ENCODE measurements at places on chromosomes 2 and 18.

GRCh38 chr2:120206022-120206581 is 17.1 kb downstream of the TMEM185B start:
- DNase-seq, result no peak

DNA sequence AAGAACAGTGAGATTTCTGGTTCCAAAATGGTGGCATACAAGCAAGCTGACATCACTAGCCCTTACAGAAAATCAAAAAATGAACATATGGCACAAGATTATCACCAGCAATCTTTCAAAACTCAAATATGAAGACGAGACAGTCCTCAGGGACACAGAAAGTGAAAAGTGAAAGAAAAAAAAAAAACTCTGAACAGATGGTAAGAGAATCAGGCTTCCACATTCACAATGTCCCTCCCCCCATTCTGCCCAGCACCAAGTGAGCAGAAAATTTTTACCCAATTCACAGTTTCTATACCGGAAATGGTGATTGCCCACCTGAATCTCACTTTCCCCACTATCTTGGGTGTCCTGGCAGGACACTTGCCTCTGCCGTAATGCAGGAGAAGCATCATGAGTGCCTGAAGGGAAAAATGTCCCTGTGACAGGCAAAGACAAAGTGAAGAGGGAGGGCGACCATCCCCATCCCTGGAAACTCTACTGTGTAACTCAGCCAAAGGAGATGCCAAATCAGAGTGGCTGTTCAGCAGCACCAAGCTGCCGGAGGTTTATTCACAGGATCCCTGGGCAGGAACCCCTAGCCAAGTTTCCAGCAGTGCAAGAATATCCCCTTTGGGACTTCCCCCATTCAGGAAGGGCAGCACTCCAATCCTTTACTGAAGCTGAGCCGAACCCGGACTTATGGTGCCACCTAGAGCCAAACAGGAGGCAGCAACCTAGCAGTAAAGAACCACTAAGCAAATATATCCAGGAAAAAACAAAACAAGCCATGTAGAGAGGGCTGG is 312.2 kb downstream of the LRATD1 start:
- DNase-seq, result no peak

GRCh38 chr18:23921716-23922285 is 92.8 kb upstream of the TTC39C start:
- no peak for DNase-seq

GRCh38 chr2:97849881-97850528 is 136.6 kb downstream of the ZAP70 start:
- DNase-seq, result no peak

GRCh38 chr2:217725409-217725808 is 277.4 kb downstream of the TNS1 start:
- DNase-seq, result no peak

DNA sequence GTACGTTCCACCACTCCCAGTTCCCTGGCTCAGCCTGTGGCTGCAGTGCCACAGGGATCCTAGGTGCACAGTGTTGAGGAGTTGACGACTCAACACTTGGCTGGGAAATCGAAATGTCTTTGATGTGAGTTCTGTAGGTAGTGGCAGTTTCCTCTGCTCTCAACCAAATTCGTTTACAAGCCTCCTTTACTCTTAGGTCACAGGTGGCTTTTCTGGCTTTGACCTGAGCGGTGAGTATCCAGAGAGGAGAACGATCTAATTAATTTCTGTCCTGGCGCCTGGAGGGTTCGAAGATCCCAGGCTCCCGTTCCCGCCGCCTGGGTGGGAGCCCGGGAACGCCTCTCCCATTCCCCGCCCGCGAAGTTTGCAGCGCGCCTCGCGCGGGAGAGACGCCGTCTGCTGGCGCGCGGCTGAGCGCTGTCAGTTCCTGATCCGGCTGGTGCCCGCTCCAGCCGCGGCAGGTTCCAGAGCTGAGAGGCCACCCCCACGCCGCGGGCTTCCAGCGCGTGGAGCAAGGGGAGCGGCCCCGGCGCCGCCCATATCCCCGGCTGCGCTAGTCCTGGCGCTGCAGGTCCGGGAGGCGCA is at the start of gene LAMA3:
TSS of gene LAMA3 (plus strand) at position 423 of the 585 bp plus-strand sequence. CDS start 231 bp downstream, outside the sequence.
- DNase-seq, result peak; percentile 3

DNA sequence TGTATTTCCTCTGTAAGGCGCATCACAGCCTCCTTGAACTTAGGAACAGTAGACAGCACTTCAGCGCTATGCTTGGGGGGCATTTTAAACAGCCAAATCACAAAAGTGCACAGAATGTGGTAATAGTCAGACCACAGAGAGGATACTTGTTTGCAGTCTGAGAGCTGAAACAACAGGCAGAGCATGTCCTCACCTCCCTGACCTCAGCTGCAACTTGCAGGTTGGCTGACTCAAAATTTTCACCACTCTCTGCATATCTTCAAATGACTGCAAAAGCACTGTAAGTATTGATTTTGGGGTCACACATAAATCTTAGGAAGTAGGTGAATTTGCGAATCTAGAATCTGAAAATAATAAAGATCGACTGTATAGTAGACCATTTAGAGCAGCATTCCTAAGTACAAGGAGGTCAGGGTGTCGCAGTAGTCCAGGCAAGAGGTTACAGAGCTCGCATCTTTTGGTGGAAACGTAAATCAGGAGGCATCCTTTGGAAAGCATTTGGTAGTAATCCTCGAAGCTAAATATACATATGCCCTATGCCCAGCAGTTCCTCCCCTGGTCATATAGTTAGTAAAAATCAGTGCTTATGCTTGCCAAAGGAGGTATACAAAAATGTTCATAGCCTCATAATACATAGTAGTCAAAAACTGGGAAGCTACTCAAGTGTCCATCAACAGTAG is 108.2 kb upstream of the MYCN start:
- no peak for DNase-seq

- DNase-seq, result no peak
Observed at GRCh38 chr18:33923980-33924379, 300.7 kb downstream of the NOL4 start.

- DNase-seq, result no peak
Observed at GRCh38 chr2:241052677-241053360, 49.3 kb downstream of the MTERF4 start.

DNA sequence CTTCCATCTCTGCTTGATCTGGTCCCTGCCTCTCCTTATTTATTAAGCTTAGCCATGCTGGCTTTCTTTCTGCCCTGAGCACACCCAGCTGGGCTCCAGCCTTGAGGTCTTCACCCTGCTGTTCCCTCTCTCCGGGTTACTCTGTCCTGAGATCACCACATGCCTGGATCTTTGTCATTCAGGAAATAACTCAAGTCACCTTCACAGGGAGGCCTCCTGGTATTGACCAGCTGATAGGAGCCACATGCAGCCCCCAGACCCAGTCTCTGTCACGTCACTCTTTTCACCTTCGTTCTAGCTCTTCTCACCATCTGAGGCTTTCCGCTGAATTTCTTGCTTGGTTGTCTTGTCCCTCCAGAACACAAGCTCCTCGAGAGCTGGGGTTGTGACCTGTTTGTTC is 114.4 kb downstream of the TSN start:
- no peak for DNase-seq

DNA sequence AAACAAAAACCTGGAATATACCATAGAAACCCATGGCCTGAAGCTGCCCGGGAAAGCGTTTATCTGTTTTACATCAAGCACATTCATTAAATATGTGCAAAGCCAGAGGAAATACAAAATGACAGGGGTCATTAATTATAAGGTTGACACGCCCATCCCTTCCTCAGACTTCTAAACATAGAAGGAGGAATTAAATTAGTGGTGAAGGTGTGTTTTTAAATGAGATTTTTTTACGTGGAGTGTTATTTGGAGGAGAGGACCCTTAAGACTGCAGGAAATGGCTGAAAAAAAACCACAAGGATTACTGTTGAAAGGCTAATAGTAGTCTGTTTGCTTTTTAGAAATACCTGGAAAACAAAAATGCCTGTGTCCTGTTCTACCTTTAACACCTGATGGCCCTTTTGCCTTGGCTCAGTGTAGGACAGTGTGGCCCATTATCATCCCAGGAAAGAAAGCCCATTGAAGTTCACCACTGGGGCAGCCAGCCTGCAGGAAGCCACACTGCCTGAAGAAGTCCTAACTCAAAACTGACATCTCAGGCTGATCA is 123.2 kb downstream of the EPHA4 start:
- DNase-seq, result no peak

DNA sequence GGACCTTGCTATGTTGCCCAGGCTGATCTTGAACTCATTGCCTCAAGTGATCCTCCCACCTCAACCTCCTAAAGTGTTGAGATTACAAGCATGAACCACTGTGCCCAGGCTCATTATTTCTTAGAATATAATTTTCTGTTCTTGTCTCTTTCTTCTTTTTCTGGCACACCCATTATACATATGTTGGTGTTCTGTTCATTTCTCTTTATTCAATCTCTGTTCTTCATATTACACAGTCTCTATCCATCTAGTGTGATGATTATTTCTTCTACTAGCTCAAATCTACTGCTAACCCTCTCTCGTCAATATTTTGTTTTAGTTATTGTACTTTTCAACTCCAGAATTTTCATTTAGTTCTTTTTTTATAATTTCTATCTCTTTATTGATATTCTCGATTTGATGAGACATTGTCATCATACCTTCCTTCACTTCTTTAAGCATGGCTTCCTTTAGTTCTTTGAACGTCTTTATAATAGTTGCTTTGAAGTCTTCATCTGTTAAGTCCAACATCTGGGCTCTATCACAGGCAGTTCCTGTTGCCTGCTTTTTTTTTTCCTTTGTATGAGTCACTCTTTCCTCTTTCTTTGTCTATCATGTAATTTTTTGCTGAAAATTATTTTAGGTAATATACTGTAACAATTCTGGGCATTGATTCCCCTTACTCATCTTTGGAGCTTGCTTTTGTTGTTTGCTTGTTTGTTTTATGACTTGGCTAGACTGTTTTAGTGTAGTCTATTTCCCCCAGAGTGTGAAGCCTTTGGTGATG is 196.4 kb upstream of the NABP1 start:
- DNase-seq, result no peak

GRCh38 chr2:203623096-203623495 is 83.3 kb upstream of the CD28 start:
- DNase-seq, result no peak

DNA sequence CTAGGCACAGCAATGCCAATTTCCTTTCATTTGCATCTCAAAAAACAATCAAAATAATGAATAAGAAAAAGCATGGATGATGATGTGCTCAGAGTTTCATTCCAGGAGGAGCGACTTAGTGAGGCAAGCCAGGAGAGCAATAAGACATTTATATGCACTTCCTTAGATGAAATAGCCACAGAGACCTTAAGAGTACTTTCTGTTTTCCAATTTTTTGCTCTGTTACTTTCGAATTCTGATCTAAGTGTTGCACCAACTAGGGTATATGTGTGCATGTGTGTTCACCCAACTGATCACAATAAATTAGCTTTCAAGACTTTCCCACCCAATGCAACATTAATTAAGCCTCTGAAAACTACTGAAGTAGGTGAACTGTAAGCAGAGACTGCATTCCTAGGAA is 709 bp downstream of the RAB27B start:
- no peak for DNase-seq

DNA sequence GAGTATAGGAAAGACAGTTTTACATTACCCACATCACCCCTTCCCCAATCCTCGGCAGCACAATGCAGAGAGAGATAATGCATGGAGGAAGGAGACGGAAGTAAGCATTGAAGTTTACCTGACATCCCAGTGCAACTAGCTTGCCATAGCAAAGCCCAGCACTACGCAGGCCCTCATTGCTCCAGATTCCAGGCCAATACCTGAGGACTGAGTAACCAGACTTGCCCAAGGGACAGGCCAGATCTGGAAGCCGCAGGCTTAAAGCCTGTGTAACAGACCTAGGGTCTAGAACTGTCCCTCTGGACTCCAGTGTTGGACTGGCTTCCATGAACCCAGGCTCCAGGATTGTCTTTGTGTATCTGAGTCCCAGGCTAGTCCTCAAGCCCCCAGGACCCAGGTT is 17.6 kb downstream of the SERPINB4 start:
- no peak for DNase-seq

GRCh38 chr18:63224630-63225029 is 94.9 kb downstream of the BCL2 start:
- peak; percentile 34 for DNase-seq

- no peak for DNase-seq
Observed at GRCh38 chr2:43068631-43069517, 157.5 kb downstream of the ZFP36L2 start.

DNA sequence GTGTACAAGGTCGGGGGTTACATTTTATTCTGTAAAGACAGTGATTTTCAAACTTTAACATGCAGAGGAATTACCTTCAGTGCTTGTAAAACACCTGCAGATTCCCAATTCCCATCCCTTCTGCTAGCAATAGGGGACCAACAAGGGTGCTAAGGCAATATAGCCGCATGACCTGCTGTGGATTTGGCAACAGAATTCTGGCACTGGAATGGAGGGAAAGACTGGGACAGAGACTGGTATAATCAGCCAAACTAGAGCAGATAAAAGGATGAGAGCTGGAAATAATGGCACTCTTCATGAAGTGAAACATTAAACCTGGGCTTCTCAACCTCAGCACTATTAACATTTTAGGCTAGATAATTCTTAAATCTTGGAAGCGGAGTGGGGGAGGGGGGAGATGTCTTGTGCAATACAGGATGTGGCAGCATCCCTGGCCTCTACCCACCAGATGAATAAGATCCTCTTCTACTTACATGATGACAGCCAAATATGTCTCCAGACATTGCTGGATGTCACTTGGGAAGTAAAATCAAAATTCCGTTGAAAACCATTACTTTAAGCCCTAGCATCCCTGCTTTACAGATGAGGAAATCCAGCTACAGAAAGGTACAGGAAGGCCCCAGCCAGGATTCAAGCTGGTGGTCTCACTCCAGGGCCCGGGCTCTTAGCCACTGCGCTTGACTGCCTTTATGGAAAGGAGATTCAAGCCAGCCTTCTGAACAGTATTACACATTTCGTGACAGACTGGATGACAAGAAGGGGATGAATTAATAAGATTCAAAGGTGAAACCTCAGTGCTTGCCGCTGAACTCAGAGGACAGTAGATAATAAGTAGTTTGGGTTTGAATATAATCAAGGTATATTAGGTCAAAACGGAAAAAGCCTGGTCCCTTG is 1.7 kb downstream of the EVA1A start:
- no peak for DNase-seq

GRCh38 chr18:63879709-63880108 is 7.8 kb upstream of the SERPINB2 start:
- DNase-seq, result no peak

GRCh38 chr18:55323051-55323994 is 264.7 kb downstream of the TCF4 start:
- DNase-seq, result no peak

GRCh38 chr2:66853585-66853984 is 418.7 kb downstream of the MEIS1 start:
- DNase-seq, result no peak

DNA sequence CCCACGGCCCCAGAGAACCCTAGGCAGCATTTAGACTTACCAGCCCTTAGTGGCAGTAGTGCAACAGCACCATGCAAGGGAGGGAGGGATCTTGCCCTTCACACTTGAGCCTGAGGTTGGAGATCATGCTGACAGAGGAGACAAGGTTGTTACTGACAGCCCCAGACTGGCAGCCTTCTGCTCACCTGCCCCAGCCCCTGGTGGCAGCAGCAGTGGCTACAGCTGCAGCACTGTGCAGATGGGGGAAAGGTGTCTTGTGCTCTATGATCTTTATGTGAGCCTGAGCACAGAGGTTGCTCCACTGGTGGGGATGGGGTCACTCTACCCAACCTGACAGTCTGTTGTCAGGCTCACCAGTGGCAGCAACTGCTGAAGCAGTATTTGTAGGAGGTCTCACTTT is 501.2 kb upstream of the LRRTM4 start:
- no peak for DNase-seq

- DNase-seq, result no peak
Observed at GRCh38 chr2:228245601-228246000, 64.1 kb upstream of the SPHKAP start.

- no peak for DNase-seq
Observed at GRCh38 chr18:45997700-45998151, 30.6 kb upstream of the EPG5 start.

GRCh38 chr18:24460388-24460787 is at the start of gene HRH4:
TSS of gene HRH4 (plus strand) at chr18:24460637. CDS start at chr18:24460729, 92 bp downstream.
- no peak for DNase-seq
